ENCODE measurements at places on chromosomes 6 and 20.

DNA sequence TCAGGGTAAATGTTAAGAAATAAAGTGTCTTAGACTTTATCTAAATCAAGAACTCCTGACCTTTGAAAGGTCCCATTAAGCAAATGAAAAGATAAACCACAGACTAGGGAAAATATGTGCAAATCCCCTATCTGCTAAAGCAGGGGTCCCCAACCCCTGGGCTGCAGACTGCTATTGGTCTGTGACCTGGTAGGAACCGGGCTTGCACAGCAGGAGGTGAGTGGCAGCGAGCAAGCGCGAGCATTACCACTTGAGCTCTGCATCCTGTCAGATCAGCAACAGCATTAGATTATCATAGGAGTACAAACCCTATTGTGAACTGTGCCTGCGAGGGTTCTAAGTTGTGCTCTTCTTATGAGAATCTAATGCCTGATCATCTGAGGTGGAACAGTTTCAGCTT is 42.4 kb downstream of the LCA5 start:
- DNase-seq = peak; percentile 31

DNA sequence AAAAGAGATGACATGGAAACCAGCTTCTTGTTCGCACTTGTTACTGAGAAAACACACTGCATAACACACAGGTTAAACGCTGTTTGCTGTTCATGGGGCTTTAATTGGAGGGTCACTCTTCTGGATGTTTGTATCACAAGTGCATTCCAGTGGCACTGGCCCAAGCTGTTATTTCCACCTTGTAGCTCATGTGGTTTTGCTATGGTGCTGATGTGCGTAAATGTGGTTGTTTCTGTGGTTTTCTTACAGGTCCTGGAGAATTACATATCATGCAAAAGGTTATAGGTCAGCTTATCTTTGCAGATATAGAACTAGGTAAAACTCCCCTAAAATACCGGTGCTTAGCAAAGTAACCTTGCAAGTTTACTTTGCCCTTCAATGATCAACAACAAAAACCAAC is 89.3 kb upstream of the AHI1 start:
- no peak for DNase-seq

GRCh38 chr20:8790442-8791074 is 278.3 kb upstream of the PLCB4 start:
- peak; percentile 74 for DNase-seq

DNA sequence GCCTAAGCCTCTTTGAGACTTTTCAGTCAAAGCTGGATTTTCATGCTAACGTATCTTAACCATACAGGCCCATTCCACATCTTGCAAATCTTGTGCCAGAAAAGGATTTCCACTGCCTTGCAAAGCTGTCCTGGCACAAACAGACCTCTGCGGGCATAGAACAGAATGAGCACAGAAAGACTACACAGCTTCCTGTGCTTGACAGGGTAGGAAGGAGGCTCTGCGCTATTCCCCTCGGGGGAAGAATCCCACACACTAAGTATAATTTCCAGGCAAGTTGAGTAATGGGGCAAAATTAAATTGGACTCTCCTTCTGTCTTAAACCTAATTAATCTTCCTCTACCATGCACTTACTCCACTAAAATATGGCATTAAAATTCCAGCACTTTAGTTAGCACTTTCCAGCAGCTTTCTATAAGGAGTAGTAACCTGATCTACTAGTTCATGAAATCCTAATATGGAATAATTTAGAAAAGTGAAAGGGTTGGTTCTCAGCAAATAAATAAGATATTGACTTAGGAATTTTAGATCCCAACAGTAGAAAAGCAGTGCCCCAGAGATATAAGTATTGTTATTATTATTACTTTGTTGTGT is 532.1 kb upstream of the JAG1 start:
- no peak for DNase-seq

- DNase-seq = no peak
Observed at GRCh38 chr20:32966881-32967781, 37.1 kb downstream of the SUN5 start.

Measured in NCI-H510A treated with DMSO at 0.1 percent for 48 hours (cell line).